ENCODE measurements at places on chromosomes 3 and 15.

DNA sequence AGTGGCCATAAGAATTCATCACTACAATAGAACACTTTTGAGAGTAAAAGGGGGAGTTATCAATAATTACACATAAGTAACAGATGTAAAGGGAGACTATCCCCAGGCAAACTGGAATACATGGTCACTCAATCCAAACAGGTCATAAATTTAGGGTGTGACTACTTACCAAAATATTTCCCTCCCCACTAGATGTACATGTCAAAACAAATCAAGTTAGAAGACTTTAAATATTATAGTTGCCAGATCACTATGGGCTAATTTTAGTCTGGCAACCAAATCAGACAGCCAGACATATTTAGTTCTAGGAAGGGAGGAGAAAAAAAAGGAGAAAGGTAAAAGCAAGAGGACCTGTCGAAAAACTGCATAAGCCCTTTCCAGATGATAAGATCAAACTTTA is 23.1 kb downstream of the SLC24A5 start:
- no peak for DNase-seq

- no peak for DNase-seq
These were observed 648.5 kb upstream of the NR2F2 start for GRCh38 chr15:95681836-95682544.

DNA sequence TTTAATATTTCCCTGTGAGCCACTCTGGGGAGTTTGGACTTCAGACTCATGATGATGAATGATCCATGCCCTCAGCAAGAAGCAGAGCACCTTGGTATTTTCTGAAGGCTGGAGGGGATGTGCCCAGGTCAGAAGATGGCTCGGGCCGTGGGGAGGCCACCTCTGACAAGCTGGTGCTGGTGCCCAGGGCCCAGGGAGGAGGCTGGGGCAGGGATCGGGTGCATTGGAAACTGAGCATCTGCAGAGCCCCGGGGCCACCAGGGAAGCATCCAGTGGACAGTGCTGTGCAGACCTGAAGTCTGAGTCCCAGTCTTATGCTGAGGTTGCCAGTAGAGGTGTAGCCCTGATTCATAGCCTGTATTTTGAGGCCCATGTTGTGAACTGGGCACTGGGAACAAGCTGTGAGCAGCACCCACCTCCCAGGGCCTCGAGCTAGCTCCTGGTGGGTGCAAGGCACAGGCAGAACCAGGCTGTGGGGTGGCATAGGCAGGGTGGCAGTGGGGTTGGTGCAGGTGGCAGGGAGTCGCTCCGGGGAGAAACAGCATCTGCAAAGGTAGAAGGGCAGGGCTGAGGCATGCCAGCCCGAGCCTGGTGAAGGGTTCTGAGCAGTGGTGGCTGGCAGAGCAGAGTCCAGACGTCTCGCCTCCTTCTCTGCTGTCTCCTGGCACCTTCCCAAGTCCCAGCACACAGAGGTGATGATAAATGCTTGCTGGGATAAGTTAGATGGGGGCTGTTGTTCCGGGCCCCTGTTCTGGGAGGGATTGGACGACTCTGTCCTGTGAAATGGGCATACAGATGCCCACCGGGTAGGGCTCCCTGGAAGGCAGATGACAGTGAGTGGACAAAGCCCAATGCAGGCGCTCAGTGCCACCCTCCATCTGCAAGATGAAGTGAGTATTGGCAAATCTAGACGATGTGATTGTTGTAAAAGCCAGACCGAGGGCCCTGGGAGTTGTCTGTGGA is 10.6 kb downstream of the DNAJB8 start:
- no peak for DNase-seq

DNA sequence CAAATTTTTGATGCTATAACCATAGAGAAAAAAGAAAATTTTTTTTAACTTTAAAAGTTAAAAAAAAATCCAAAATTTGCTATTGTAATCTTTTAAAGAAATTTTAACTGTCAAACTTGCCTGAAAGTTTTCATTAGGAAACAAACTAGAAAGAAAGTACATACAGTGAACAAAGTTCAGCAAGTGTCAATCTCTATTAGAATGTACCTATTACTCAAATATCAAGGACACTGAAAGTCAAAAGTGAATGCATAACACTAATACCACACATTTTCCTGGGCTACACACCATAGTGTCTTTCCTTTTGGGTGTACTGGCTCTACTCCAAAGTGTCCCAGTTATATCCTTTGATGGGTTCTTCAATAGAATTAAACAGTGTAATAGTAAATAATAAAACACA is 56.8 kb downstream of the LRRFIP2 start:
- no peak for DNase-seq

- DNase-seq: no peak
These were observed 346.1 kb downstream of the EPHB1 start for GRCh38 chr3:135141160-135141559.

GRCh38 chr15:100008258-100008657 is 275.0 kb upstream of the LYSMD4 start:
- no peak for DNase-seq

DNA sequence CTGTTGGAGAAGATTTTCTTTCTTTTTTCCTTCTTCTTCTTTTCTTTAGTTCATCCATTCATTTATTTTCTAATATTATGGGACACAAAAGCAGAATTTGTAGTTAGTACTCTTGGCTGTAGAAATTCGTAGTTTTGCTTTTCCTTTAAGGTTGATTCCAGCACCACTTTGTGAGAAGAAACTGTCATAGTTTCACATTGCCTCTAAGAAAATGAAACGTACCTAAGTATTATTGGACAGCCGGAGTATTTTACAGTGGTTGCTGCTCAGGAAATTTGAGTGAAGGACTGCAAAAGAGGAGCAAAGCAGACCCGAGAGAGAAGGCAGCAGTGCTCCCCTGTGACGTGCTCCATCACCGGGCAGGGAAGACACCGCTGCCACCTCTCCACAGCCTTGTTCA is 48.1 kb downstream of the PLCL2 start:
- DNase-seq: no peak

- DNase-seq: no peak
These were observed 146.1 kb upstream of the SLC24A5 start for GRCh38 chr15:47974724-47975123.

- no peak for DNase-seq
These were observed 85.1 kb downstream of the SUCLG2 start for GRCh38 chr3:67569324-67569723.

DNA sequence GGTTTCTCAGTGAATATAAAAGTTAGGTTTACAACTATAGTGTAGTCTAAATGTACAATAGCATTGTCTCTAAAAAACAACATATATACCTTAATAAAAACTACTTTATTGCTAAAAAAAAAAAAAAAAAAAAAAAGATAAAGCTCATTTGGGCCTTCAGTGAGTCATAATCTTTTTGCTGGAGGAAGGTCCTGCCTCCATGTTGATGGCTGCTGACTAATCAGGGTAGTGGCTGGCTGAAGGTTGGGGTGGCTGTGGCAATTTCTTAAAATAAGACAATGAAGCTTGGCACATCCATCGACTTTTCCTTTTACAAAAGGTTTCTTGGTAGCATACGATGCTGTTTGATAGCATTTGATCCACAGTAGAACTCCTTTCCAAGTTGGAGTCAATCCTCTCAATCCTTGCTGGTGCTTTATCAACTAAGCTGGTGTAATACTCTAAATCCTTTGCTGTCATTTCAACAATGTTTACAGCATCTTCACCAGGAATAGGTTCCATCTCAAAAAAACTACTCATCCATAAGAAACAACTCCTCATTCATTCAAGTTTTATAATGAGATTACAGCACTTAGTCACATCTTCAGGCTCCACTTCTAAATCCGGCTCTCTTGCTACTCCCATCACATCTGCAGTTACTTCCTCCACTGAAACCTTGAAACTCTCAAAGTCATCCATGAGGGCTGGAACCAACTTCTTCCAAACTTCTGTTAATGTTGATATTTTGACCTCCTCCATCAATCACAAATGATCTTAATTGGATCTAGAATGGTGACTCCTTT is 13.3 kb downstream of the ZNF280D start:
- DNase-seq: no peak

GRCh38 chr3:74167926-74168325 is 446.5 kb downstream of the CNTN3 start:
- DNase-seq: no peak

DNA sequence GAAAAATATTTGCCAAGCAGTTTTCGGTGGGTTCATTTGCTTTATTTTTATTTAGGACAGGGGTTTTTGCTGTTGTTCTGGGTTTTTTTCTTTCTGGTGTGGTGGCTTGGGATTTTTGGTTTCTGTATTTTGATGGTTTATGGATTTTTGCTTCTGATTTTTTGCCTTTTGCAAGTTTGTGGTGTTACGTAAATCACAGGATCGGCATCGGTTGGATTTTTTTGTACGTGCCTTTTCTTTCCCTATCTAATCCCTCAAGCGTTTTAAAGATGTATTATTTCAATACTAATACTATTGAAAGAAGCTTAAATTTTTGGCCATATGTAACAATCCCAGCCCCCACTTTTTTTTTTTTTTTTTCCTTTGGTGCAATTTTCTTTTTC is 782 bp upstream of the BCL6 start:
- DNase-seq: no peak

- no peak for DNase-seq
These were observed 32.3 kb downstream of the PAQR9 start for GRCh38 chr3:142931222-142931621.

DNA sequence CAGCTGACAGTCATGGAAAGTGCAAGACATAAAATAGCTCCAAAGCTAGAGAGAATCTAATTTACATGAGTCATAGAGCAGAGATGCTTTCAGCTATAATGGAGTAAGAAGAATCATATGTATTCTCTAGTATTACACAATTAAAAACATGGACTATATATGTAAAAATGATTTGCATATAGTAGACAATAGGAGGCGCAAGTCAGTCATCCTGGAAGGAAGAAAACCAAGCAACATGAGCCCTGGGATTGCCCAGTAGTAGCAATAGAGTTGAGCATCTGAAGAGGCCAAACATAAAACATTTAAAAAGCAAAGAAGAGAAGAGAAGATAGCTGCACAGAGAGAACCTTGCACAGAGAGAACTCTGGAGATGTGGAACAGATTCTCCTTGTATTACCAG is 455.0 kb downstream of the EPHA3 start:
- no peak for DNase-seq

- DNase-seq: no peak
These were observed 661.4 kb downstream of the RBMS3 start for GRCh38 chr3:29942297-29942696.

GRCh38 chr3:5014391-5014790 is 35.2 kb downstream of the BHLHE40 start:
- DNase-seq: no peak

DNA sequence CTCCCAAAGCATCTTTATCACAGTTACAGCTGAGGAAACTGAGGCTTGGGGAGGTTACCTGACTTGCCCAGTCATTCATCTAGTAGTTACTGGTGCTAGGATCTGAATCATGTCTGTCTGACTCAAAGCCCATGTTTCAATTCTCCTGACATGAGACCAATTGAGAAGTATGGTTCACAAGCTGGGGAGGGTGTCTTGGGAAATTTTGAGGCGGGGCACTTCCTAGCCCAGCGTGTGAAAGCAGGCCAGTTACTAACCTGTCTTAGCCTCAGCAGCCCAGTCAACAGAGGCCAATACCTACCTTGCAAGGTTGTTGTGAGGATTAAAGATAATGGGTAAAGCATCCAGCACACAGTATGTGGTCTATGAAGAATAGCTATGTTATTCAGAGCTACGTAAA is 37.0 kb downstream of the CLDN18 start:
- no peak for DNase-seq

- no peak for DNase-seq
These were observed 62.2 kb upstream of the AKAP13 start for GRCh38 chr15:85318048-85318731.

DNA sequence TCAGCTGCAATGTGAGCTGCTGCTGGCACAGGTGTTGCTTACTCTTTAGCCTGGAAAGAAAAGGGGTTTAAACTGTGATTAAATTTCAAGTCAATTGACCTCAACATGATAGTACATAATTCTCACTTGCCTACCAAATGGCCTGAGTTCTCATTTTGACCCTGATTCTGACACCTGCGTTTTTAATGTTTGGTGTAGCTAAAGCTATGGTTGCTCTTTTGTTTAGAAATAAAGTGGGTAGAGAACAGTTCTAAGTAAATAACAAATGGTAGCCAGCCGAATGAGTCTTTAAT is 100.8 kb upstream of the SOX2 start:
- DNase-seq: no peak

DNA sequence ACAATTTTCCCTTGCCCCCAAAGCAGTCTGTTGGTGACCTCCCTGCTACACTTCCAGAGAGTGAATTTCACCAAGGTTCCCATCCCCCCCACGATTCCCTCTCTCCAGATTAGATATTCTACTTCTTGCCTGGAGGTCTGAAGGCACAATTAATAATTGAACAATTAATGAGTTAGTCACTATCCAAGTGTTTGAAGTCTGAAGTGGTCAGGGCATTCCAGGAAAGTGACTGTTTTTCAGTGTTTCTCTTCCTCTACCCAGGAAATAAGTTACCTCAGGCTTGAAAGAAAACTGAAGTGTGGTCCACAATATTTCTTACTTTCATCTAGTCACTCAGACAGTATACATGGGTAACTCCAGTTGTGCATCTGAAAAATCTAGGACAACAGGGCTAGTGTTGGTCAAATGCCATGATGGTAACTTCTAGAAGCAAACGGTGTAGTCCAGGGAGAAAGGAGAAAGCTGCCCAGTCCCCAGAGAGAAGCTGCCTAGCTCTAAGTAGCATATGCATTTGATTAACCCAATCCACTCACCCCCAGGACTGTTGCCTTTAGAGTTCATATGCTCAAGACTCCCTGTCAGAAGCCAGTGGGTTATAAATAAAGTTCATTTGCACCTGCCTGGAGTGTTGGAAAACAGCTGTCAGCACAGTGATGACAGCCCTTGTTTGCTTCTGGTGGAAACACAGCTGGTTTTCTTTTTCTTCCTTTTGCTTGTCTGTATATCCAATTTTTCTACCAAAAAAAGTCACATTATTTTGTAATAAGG is 2.3 kb upstream of the TM4SF4 start:
- DNase-seq: no peak

GRCh38 chr15:65819563-65819960 is 27.5 kb upstream of the DENND4A start:
- DNase-seq: no peak

DNA sequence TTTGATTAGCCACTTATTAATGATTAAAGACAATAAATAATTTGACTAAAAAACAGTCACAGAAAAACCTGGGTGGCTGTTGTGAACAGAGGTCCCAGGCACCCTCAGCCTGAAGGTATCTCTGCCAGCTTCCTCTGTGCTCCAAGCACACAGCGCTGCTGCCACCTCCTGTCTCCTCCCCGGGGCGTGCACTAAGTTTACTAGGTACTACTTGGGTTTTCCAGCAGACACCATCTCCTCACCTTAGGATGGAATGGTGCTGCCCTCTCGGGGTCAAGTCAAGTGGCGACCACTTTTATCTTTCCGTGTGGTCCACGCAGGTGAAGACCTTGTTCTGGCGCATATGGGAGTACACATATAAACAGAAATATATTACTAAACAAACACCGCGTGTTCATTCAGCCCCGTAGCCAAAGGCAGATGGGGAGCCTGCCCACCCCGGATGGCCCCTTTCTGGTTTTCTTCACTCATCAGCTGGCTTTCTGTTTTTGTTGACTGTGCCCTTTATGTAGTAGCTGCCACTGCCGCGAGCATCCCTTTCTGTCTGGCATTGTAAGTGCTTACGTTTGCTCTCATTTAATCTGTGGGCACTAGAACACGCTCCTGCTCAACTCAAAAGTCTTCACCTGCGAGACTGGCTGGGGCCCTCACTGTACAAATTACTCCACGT is 128.0 kb downstream of the LRIG1 start:
- DNase-seq: peak; percentile 53

- DNase-seq: no peak
These were observed 46.1 kb upstream of the ABI3BP start for GRCh38 chr3:101039285-101039684.
